Cardiac septum (tissue), 1 donor: ENCODE measurements at places on chromosomes 16 and 17. TPM values are rescaled to one million over a fixed set of nuclear protein-coding genes. Genes with fewer than 3 reads are reported as not detected.

DNA sequence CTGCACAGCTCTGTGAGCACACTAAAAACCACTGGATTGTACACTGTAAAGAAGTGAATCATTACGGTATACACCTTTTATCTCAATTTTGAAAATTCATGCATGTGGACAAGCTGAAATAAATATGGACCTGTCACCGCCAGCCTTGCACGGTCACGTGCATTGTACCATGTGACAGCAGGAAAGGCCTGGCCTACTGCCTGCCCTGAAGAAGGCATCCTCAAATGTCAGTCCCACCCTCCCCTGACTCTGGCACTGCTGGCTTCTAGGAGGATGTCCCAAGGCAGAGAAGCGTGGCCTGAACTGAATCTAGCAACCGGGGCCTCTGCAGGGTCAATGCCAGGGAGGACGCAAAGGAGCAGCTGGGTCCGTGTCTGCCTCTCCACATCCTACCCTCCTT, 34.6 kb downstream of the SLC38A8 start:
- no peak for DNase-seq

Gene SPN
- 3.1 TPM for total RNA-seq

Gene ELMO3
- 0.92 TPM for total RNA-seq

GRCh38 chr17:48728232-48729231, at the start of gene HOXB13:
TSS of gene HOXB13 (minus strand) at chr17:48728750. CDS start at chr17:48728593, 157 bp downstream.
- no peak for DNase-seq

- DNase-seq, result no peak
Measured at GRCh38 chr16:55249361-55249760, 74.6 kb upstream of the IRX6 start.

DNA sequence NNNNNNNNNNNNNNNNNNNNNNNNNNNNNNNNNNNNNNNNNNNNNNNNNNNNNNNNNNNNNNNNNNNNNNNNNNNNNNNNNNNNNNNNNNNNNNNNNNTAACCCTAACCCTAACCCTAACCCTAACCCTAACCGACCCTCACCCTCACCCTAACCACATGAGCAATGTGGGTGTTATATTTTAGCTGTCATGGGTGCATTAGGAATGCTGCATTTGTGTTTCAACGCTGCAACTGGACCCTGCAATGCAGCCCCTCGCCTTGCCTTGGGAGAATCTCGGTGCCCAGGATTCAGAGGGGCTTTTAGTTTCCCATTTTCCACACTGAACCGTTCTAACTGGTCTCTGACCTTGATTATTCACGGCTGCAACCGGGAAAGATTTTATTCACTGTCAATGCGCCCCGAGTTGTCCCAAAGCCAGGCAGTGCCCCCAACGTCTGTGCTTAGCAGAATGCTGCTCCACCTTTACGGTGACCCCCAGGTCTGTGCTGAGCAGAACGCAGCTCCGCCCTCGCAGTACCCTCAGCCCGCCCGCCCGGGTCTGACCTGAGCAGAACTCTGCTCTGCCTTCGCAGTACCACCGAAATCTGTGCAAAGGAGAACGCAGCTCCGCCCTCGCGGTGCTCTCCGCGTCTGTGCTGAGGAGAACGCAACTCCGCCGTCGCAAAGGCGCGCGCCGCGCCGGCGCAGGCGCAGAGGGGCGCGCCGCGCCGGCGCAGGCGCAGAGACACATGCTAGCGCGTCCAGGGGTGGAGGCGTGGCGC, 43.3 kb downstream of the POLR3K start:
- DNase-seq, result no peak
